ENCODE measurements at places on chromosomes 1 and 21. TPM values are rescaled to one million over a fixed set of nuclear protein-coding genes. Genes with fewer than 3 reads are reported as not detected.
A peak's percentile ranks its signal among the peaks of the same experiment; 100 is the strongest.

GRCh38 chr21:34336245-34336644 lies 27.6 kb upstream of the KCNE2 start:
- DNase-seq, result no peak

DNA sequence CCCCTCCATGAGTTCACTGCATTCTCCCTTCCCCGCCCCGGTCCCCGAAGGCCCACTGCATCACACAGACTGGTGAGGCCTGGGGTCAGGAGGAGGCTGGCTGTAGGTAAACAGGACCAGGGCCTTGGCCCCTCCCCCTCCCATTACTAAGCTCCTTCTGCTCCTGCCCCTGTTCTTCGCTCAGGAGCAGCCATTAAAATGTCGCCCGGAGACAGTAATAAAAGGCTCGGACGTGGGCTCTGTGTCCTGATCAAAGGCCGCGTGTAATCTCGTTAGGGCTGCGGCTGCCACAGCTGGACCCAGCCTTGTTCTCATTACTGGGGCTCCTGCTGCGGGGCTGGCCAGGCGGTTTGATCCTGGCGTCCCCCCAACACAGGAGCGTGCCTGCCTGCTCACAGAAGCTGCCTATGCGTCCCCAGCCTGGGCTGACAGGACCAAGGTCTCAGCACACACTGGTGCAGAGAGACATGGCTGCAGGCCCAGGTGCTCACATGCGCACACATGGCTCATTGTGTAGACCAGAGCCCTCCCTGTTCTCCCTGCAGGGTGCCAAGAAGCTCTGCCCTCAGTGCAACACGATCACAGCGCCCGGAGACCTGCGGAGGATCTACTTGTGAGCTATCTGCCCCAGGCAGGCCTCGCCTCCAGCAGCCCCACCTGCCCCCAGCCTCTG lies 24.0 kb downstream of the TMEM53 start:
- DNase-seq, result no peak

DNA sequence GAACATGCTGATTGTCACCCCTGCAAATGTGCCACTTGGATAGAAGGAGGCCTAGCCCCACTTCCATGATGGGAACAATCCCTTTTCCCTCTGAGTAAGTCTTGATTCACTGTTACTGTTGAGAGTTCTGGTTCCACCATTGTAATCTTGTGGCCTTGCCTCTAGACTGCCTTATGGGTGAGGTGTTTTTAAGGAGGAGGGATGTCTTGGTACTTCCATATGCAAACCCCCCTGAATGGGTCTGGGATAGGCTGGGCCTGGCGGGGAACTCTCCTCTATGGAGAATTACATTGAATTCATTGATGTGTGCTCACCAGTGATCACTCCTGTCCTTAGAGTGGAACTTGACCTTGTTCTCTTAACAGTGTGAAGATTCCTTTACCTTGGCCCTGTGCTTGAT lies 5.8 kb downstream of the GALNT2 start:
- no peak for DNase-seq

BLACAT1 gene
- 0.19 TPM for total RNA-seq

DNA sequence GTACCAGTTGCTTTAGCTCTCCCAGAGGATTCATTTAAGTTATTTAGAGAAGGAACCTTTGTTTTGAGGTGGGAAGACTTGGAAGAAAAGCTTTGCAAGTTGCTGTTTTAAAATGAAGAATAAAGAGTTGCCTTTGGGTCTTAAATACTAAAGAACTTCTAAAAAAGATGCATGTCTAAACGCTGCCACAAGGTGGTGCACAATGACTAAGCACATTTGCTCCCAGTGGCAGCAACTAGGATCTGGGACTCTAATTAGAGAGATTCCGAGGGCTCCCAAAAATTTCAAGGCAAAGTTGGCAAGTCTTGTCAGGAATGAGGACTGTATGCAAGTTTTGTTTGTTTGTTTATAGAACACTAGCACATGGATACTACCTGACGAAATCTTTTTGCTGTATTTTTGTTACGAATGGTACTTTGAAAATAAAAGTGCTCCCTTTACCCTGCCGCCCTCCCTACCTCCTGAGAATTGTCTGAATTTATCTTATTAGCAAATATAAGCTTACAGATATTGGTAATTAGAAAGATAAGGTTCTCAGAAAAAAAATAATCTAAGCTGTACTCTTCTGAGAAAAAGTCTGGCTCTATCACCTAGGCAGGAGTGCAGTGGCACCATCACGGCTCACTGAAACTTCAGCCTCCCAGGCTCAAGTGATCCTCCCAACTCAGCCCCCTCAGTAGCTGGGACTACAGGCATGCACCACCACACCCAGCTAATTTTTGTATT lies 121.8 kb downstream of the HFM1 start:
- peak; percentile 14 for DNase-seq

DNA sequence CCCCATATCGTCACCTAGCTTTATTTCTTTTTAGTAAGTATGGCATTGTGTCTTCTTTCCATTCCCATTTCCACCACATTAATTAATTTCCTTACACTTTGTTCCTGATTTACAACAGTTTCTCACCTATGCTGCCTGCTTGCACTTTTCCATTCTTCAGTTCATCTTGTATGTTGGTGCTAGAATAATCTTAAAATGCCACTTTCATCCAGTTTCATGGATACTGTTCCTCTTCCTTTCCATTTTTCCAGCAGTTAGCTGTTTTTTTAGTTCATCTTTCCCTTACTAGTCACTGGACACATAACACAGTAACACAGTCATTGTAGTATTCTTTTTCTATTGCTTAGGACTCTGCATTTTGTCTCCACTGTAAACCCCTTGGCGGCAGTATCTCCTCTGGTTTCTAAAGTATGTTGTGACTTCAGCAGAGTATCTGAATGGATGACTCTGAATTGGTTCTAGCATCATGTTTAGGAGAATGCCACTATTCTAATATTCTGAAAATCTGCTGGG lies 2.1 kb downstream of the CDC7 start:
- no peak for DNase-seq

DNA sequence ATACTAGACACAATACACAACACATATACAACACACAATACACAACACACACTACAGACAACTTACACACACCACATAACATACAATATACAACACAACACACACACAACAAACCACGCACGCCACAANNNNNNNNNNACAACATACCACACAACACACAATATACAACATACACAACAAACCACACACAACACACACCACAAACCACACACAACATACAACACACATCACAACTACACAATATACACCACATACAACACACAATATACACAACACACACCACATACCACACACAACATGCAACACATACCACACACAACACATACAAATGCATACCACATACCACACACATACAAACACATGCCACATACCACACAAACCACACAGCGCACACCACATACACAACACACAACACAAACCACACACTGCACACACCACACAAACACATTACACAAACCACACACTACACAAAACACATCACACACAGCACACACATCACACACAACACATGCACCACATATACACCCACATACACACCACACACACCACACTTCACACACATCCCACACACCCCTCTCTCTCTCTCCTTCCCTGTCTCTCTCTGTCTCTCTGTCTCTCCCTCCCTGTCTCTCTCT lies 108.3 kb downstream of the ETS2 start:
- no peak for DNase-seq

- DNase-seq, result no peak
Observed at GRCh38 chr1:47951545-47952235, 45.5 kb downstream of the TRABD2B start.

DNA sequence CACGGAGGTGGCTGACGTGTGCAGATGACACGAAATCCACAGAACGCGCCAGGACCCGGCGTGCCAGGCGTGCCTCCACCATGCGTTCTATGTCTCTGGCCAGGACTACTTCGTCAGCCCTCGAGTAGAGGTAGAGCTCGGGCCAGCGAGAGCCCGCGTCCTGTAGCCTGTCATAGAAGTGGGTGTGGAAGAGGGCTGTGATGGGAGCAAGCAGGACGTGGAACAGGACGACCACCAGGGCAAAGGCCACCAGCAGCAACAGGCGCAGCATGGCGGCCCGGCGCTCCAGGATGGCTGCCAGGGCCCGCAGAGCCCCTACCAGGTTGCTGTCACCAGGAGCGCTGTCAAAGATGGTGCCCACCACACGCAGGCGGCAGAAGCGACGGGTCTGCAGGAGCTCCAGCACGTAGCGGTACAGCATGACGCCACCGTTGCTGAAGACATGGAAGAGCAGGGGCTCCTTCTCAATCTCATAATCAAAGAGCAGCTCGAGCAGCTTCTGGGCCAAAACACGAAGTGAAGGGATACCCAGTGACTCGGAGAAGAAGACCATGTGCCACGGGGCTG lies 19.6 kb downstream of the TMEM53 start:
- no peak for DNase-seq

- DNase-seq, result no peak
Observed at GRCh38 chr21:20276954-20277353, 721.3 kb upstream of the NCAM2 start.

DNA sequence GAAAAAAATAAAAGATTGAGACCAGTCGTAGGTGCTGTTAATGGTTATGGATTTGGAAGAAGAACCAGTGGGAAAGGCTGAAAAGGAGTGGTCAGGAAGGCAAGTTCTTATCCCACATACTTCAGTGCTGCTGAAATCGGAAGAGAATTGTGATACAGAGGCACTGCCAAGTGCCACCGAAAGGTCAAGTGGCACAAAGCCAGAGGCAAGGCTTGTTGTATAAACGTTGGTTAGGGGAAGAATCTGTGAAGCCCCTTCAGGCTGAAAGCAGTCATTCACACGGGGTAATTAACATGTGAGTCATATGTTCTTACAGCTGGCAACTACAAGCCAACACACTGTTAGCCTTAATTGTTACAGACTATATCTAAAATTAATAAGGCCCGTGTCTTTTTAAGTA lies 48.8 kb downstream of the ZBTB40 start:
- no peak for DNase-seq

- DNase-seq, result no peak
Observed at GRCh38 chr1:150551784-150552127, 2.5 kb downstream of the ADAMTSL4 start.

- no peak for DNase-seq
Observed at GRCh38 chr1:89640440-89640839, 7.5 kb downstream of the LRRC8C start.

DNA sequence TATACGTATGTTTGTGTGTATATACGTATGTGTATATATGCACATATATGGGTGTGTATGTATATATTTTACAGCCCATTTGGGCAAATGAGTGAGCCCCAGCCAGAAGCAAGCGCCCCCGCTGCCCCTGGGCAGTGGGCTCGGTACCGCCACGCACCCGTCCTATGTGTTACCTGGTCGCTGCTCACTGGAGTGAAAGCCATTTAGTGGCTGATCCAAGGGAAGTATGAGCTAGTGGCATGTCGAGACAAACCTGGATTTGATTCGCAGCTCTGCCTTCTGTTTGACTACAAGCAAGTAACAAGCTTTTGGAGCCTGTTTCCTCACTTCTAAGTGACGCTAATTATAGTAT lies 35.8 kb upstream of the JAK1 start:
- DNase-seq, result no peak

- DNase-seq, result no peak
Observed at GRCh38 chr1:109658533-109659042, 2.7 kb downstream of the GSTM4 start.

DNA sequence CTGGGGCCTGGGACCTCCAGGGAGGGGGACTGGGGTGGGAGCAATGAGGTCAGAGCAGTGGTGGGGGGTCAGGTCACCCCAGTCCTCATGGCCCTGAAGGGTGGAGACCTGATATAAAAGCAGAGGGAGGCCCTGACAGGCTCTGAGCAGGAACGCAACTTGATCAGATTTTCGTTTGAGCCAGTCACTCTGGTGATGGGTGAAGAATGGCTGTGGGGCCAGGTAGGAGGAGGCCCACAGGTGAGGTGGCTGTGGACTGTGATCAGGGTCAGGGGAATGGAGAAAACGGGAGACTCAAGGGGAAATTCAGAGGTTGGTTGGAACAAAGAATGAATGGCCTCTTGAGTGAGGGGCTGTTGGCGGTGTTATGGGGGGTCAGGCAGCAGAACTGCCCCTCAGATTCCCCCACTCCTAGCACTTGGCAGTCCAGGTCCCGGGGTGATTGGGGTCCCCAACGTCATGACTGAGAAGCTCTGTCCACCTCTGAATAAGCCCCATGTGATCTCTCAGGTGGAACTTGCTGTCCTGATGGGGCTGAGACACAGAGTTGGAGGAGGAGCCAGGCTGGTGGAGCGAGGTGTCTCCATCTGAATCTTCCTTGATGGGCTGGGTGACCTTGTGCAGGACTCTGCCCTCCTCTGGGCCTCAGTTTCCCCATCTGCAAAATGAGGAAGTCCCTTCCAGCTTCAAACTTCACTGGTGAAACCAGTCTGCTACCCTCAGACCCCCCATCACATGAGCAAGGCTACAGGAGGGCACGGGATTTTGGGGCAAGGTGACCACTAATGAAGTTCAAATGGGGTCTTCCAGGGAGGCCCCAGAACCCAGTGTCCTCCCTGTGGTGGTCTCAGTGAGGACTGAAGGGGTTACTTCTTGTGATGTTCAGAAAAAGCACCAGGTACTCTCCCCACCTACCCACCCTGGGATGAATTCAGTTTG lies 683.0 kb downstream of the MATN1 start:
- no peak for DNase-seq

LRRC53 gene
- total RNA-seq, result not detected

DNA sequence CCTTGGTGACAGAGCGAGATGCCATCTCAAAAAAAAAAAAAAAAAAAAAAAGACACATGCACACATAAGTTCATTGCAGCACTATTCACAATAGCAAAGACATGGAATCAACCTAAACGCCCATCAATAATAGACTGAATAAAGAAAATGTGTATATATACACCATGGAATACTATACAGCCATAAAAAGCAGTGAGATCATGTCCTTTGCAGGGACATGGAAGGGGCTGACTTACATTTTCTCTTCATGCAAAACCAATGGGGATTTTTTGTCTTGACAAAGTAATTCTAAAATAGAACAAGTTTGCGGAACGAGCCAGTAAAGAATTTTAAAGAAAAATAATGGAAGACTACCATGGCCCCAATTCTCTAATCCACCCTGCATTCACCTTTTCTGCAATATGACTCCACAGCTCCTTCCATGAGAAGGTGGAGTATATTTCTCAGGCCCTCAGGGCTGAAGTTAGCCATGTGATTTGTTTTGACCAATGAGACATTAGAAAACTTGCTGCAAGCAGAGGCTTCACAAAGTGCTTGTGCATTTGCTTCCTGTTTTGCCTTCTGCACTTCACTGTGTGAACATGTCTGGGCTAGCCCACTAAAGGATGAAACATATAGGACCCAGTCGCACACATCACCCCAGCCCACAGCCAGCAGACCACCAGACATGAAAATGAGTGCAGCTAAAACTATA lies 78.8 kb upstream of the NR5A2 start:
- DNase-seq, result no peak

GRCh38 chr1:198756470-198756869 lies 117.6 kb downstream of the PTPRC start:
- DNase-seq, result no peak

- no peak for DNase-seq
Observed at GRCh38 chr1:93979718-93980319, 70.6 kb upstream of the GCLM start.
